NCI-H1417 treated with DMSO at 0.1 percent for 48 hours (cell line): ENCODE measurements at places on chromosomes 16 and 17.

DNA sequence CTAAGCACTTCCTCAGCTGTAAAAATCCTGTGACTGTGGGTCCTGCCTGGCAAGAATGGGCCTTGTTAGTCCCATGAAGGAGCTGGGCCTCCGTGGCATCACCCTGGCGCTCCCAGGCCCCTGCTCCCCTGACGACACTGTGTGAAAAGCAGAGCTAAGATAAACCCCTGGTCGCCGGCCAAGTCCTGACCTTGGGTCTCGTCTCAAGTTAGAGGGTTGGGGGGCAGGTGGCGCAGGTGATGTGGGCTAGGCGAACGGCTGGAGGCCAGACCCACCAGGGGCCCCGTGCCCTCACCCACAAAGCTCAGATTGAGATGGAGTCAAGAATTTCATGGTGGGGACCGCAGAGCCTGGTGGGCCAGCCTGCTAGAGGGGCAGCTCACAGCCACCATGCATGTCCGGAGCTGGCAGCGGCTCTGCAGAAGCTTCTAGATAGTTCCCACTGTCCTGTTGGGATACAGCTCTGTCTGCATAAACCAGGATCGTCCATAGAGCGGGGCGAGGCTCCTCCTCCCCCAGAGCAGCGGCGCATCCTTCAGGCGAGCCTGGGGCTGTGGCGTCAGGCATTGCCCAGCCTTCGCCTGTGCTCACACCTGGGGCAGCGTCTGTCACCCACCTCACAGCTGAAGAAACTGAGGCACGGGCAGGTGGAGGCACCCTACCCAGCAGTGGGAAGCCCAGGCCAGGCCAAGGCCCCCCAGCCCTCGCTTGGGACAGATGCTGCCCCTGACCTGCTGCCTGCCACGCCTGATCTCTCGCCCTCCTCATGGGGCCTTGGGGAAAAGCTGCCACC lies 12.0 kb downstream of the CYBC1 start:
- DNase-seq: no peak

- DNase-seq: no peak
Observed at GRCh38 chr17:79305768-79306423, 231.3 kb downstream of the ENGASE start.

GRCh38 chr17:50538549-50539410 lies 6.2 kb downstream of the EPN3 start:
- no peak for DNase-seq

DNA sequence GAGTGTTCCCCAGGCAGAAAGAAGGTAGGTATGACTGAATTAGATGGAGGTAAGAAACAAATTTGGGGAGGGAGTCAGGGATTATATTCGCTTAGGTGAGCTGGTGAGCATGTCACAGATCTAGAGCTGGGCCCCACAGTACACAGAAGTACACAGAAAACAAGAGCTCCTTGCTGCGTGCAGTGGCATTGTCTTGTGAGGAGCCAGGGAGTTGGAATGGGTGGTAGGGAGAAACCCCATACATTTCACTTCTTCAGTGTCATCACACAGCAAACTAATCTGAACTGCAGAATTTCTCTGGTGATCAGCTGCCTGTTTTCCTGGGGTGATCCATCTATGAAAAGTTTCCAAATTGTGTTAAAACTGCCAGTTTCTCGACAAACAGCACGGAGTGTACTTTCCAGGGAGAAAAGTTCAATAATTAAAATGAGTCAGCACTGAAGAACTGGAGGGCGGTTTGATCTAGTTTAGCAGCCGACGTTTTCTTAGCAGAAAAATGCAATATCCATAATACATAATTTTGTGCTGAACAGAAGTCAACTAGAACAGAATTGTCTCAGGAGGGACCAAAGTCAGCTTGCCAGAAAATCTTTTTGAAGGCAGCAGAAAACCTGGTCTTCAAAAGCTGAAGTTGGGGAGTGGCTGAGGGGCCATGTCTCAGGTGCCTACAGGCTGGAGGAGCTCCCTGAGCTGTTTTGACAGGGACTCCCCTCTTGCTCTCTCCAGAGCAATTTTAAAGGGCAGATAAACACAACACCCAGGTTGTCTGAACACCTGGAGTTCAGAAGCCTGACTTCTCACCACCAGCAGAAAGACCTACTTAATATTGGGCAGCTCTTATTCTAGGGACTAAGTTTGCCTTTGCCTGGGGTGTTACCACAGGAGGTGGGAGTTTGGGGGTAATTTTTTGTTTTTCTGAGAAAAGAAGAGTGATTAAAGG lies 448.6 kb downstream of the CA10 start:
- DNase-seq: no peak

DNA sequence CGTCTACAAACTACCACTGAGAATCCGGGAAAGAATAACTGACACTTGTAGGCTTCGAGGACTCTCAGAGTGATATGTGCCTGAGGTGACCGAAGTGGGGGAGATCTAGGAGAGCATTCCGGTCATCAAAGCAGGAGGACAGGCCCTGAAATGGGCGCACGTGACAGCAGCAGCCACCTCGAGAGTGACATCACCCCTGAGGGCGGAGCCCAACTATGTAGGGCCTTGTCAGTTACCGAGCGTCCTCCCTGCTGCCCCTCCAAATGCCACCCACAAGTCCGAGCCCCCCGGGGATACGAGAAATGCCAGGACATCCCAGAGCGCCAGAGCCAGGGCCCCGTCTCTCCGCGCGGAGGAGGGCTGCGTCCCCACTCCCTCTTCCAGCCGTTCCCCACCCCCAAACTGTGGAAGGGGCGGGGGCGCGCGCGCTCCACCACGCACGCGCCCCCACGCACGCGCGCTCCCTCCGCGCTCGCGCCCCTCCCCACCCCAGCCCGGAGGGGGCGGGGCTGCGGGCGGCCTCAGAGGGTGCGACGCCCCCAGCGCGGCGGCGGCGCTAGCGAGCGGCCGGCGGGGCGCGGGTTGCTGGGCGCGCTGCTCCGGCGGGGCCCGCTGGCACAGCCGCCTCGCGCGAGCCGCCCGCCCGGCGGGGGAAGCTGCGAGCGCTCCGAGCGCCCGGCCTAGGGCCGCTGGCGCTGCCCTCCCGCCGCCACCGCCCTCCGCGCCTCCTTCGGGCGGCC lies at the start of gene TANC2:
TSS of gene TANC2 (plus strand) at position 550 of the 740 bp plus-strand sequence. CDS start 43,325 bp downstream, outside the sequence.
- no peak for DNase-seq

GRCh38 chr17:62760945-62761267 lies 47.2 kb downstream of the MARCHF10 start:
- DNase-seq: no peak

DNA sequence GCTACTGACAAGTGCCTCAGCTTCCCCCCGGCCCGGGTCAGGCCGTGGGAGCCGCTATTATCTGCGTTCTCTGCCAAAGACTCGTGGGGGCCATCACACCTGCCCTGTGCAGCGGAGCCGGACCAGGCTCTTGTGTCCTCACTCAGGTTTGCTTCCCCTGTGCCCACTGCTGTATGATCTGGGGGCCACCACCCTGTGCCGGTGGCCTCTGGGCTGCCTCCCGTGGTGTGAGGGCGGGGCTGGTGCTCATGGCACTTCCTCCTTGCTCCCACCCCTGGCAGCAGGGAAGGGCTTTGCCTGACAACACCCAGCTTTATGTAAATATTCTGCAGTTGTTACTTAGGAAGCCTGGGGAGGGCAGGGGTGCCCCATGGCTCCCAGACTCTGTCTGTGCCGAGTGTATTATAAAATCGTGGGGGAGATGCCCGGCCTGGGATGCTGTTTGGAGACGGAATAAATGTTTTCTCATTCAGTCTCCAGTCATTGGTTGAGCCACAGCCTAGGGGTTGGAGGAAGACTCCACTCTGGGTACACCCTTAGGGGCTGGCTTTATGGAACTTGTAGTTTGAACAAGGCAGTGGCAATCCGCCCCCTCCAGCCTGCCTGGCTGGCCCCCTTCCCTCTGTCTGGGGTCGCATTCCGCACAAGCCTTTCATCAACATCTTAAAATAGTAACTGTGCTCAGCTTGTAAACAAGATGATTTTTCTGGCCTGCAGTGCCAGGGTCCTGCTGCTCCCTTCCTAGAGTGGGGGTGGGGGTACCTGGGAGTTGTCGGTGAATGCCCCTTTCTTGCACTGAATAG lies 4.1 kb downstream of the SYNGR2 start:
- no peak for DNase-seq

- DNase-seq: no peak
Observed at GRCh38 chr16:68362947-68363657, 52.3 kb downstream of the PRMT7 start.

GRCh38 chr17:70100983-70101382 lies 26.0 kb downstream of the KCNJ16 start:
- no peak for DNase-seq

GRCh38 chr17:34435182-34435928 lies 72.3 kb upstream of the CCL1 start:
- DNase-seq: no peak

DNA sequence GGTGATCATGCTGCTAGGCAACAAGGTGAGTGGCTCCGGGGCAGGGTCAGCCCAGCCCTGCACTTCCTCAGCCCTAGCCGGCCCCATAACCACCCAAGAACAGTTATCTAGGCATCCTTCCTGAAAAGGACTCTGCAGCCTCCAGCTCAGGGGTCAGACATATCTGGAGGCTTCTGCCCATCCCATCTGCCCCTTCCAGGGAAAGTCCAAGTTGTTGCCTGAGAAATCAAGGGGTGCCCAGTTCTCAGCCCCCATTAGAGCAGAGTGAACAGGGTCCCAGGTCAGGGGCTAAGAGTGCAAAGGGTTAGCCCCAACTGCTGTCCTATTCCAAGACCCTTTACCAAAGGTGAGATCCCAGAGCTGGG lies 4.1 kb upstream of the NHERF1 start:
- DNase-seq: no peak

GRCh38 chr17:38590988-38591758 lies 14.6 kb downstream of the SRCIN1 start:
- DNase-seq: no peak
